ENCODE measurements at places on chromosomes 1 and 21. TPM values are rescaled to one million over a fixed set of nuclear protein-coding genes. Genes with fewer than 3 reads are reported as not detected.

KCNE2 gene
- total RNA-seq, result not detected

SPRR1A gene
- not detected for total RNA-seq

KCNN3 gene
- total RNA-seq, result 1.1 TPM

GRIK1 gene
- 7.4 TPM for total RNA-seq

CYP4X1 gene
- total RNA-seq, result 4.8 TPM

TNFRSF14 gene
- total RNA-seq, result 372 TPM

TESK2 gene
- 16.5 TPM for total RNA-seq

FOXO6 gene
- not detected for total RNA-seq

CCT3 gene
- 63.9 TPM for total RNA-seq

LMOD1 gene
- total RNA-seq, result 23.6 TPM

NT5C1A gene
- total RNA-seq, result not detected

CDK18 gene
- total RNA-seq, result 98.0 TPM

BGLAP gene
- 2.1 TPM for total RNA-seq

- DNase-seq, result peak; percentile 69
Observed at GRCh38 chr1:168939110-168939946, 167.2 kb upstream of the ATP1B1 start.

DNA sequence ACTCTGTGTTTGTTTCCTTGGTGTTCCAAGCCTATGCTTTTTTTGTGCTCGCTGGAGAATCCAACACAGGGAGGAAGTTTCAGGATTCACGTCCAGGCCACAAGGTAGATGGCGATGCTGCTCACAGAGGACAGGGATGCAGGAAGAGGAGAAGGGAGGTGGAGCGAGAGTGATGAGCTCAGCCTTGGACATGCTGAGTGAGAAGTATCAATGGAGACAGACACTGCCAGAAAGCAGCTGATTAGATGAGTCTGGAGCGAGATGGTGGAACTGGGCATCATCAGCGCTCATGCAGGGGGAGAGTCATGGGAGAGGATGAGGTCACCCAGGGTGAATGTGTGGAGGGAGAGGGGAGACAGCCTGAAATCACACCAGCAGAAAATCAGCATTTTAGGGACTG is 110.0 kb downstream of the GLUL start:
- DNase-seq, result no peak

GRCh38 chr1:98668733-98669132 is 7.2 kb downstream of the SNX7 start:
- DNase-seq, result no peak

GRCh38 chr1:247295746-247296145 is 35.9 kb downstream of the ZNF496 start:
- DNase-seq, result no peak

DNA sequence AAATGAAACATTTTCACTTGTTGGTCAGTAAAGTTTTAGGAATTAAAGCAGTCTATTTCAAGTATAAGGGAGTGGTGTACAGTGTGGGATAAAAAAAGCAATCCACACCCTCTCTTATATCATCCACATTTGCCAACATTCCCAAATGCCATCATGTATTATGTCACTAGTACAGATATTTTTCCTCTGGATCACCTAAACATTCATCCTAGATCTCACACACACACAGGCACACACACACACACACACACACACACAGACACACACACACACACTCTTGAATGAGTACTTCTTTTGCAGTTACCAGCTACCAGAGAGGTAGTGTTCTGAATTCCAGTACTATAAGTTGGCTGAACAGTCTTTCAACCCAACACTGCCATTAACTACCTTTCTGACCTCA is 1369.1 kb upstream of the ADGRL4 start:
- DNase-seq, result no peak

DNA sequence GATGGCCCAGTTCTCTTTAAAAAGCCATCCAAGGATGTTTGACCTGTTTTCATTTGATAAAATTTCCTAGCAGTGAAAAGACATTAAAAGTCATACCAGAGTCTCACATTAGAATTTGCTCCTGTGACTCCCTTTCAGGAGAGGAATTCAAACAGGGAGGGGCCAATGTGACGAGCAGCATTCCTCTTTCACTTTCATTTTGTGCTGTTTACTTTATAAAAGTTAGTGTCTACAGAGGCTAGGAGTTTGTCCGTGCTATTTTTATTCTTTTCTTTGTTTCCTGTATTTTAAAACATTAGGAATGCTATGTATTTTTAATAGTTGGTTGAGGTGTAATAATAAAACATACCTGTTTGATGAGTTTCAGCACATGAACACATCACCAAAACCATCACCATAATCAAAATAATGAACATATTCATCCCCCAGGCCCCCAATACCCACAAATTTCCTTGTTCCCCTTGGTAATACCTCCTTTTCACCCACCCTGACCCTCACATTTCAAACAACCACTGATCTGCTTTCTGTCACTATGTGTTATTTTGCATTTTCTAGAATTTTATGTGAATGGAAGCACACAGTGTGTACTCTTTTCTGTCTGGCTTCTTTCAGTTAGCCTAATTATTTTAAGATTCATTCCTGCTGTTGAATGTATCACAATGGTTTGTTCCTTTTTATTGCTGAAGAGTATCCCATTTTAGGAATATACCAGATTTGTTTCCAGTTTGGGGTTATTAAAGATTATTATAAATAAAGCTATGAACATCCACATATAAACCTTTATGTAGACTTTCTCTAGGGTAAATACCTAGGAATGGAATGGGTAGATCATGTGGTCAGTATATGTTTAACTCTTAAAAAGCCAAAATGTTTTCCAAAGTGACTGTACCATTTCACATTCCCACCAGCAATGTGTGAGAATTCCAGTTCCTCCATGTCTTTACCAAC is 129.5 kb downstream of the TENT5C start:
- DNase-seq, result peak; percentile 70

- no peak for DNase-seq
Observed at GRCh38 chr21:30994932-30995331, 43.3 kb downstream of the KRTAP19-8 start.

- no peak for DNase-seq
Observed at GRCh38 chr1:78436961-78437360, 53.8 kb upstream of the PTGFR start.

DNA sequence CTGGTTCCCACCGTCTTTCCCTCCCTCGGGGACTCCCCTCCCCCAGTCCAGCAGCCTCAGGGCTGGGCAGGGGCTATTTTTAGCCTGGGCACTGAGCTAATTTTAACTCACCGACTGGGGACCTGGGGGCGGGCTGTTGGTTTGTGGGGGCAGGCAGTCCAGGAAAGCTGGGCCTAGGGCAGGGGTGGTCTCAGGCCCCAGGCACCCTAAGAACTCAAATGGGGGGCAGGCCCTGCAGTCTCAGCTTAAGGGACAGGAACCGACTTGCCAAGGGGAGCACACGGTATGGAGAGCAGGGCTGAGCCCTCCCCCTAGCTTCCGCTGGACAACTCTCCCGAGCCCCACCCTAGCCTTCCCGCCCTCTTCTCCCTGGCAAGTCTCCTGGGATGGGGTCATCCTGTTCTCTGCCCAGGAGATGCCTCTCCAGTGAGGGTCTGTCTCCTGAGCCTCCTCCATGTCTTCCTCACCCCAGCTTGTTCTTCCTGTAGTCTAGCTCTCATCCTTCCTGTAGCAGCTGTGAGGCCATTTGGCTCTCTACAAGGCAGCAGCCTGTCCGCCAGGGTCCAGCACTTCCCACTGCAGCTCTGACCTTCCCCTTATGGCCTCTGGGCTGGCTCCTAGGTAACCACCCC is 10.1 kb downstream of the MEF2D start:
- no peak for DNase-seq

- DNase-seq, result no peak
Observed at GRCh38 chr1:226714148-226714547, 24.9 kb downstream of the ITPKB start.

DNA sequence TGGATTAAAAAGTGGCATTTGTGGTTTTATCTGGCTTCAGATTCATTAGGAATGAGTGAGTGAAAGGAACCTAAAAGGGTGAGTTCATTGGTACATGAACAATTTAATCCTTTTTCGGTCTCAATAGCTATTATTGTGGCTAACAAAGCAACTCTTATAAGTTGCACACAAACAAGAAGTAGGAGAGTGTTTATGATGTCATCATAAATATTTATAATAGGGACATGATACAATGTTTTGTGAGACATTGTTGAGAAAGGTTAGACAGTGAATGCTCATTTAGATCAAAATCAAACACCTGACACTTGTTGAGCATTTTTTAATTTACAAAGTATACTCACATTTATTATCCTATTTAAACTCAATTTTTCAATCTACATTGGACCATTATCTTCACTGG is 363.4 kb downstream of the PDE4B start:
- no peak for DNase-seq

GRCh38 chr1:200351425-200351824 is 58.4 kb downstream of the ZNF281 start:
- no peak for DNase-seq

DNA sequence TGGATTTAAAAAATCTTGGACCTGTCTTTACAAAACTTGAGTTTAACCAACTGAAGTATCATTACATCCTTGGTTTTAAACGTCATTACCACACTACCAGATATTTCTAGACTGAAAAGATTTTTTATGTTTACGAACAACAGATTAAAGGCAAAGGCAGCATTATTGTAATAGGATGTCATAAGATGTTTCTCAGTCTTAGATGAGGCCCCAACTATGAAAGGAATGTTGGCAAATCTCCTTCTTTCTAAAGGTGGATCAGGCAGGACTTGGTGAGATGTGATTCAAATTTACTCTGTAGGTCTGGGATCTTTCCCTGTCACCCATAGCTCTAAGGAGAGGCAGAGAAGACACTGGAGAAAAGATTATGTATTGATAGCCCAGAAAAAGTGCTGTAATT is 417.9 kb downstream of the PTBP2 start:
- DNase-seq, result no peak

- DNase-seq, result no peak
Observed at GRCh38 chr1:154851392-154852177, 18.5 kb downstream of the KCNN3 start.

- DNase-seq, result no peak
Observed at GRCh38 chr21:29638138-29638537, 301.7 kb downstream of the GRIK1 start.

DNA sequence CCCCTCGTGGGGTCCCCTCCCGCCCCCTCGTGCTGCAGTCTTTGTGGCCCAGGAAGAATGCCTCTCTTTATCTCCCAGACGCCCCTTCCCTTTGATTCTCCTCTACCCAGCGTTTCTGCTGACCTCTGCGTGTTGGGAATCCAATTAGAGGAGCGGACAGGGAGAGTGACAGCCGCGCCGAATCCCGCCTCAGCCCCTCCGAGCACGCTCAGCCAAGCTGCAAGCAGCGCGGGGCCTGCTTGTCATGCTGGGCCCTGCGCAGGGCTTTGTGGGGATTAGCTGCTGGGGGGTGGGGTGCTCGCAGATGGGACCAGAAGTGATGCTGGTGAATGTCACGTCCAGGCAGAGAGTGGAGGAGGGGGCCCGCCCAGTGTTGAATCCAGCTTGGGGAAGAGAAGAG is 91.1 kb downstream of the EPHB2 start:
- no peak for DNase-seq

DNA sequence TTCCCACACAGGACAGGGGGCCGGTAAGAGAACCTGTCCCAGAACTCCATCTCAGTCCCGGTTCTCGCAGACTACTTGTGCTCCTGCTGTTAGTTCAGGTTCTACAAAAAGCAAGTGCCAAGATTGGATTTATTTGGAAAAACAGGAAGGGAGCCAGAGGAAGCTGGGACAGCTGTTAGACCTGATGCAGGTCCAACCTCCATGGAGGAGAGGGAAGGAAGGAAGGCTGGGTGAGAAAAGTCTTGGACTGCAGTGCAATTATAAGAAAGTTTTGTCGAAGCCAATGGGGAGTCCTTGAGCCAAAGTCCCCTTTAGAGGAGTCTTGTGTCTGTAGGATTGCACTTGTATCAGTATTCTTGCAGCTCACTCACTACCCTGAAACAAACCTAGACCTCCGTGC is 191.2 kb downstream of the GREM2 start:
- no peak for DNase-seq

DNA sequence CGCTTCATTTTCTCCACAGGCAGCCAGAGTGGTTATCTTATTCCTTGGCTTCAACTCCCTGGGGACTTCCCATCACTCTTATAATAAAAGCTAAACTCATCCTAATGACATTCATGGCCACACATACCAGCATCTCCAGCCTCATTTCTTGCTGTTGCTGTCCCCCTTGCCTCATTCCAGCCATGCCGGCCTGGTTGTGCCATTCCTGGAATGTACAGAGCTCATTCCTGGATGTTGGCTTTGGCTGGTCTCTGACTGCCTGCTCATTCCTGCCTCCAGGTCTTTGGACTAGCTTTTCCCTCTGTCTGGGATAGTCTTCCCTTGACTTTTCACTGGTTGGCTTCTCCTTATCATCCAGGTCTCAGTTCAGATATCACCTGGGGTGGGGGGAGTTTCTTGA is 2.4 kb upstream of the PEF1 start:
- no peak for DNase-seq

DNA sequence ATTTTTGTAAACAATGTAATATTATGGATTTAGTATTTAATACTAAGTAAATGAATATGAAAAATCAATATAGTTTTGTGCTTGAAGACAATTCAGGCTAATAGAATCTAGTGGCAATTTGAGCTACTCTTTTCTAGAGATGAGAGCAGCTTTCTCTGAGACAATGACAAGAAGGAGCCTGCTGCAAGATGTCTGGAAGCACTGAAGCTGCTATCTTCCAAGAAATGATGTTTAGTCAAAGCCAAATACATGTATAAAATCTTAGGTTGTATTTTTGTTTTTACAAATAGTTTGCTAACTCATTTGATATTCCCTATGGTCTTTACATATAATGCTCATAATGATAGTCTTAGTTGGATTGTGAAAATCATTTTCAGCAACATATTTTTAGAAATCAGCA is 103.9 kb upstream of the COL24A1 start:
- no peak for DNase-seq

DNA sequence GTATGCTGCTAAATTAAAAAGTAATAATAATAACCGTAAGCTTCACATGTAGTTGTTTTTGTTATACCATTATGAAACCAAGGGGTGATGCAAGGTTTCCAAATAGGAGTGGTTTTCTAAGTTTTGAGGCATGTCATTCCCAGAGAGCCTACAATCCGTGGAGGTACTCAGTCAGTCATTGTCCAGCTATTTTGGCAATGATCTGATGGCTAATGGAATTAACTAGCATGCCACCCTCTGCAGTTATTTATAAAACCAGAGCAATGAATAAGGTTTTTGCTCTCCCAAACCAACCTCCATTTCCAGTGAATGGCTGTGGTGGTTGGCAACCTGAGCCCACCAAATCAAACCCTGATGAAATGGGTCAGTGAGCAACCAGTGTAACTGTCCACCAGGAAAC is 106.4 kb downstream of the TBX15 start:
- DNase-seq, result no peak

- DNase-seq, result no peak
Observed at GRCh38 chr1:201090541-201090940, 21.7 kb downstream of the CACNA1S start.

- DNase-seq, result no peak
Observed at GRCh38 chr1:112926858-112927257, 29.1 kb downstream of the SLC16A1 start.
